ENCODE measurements at places on chromosomes 2 and 18. TPM values are rescaled to one million over a fixed set of nuclear protein-coding genes. Genes with fewer than 3 reads are reported as not detected.
A peak's percentile ranks its signal among the peaks of the same experiment; 100 is the strongest.

DNA sequence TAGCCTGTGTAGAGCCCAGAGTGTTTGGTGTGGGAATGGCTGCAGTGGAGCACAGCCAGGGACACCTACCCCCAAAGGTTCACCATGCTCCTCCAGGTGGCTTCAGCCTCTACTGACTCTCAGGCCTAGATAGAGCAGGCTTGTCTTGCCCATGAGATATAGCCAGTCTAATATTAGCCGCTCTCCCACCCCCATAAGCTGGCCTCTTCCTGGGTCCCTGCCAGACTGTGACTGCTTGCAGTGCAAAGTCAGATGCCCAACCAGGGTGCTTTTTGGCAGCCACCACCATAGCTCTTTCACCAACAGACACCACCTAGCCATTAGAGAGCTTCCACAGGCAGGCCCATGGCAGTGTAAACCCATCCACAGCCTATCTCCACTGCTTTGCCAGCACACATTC lies 405.3 kb downstream of the MBD2 start:
- DNase-seq: no peak

Gene EGR4
- not detected for total RNA-seq

- no peak for DNase-seq
Observed at GRCh38 chr2:79638954-79639353, 126.1 kb downstream of the CTNNA2 start.

GRCh38 chr2:15182275-15182674 lies 378.9 kb downstream of the NBAS start:
- no peak for DNase-seq

- DNase-seq: no peak
Observed at GRCh38 chr2:159147690-159148089, 138.8 kb downstream of the WDSUB1 start.

Gene L3MBTL4
- 6.8 TPM for total RNA-seq

- no peak for DNase-seq
Observed at GRCh38 chr2:200453853-200454534, 55.9 kb downstream of the KCTD18 start.

Gene C2orf92
- total RNA-seq: not detected

- no peak for DNase-seq
Observed at GRCh38 chr2:117351396-117351795, 463.1 kb upstream of the DDX18 start.

Gene HS1BP3
- 32.3 TPM for total RNA-seq

DNA sequence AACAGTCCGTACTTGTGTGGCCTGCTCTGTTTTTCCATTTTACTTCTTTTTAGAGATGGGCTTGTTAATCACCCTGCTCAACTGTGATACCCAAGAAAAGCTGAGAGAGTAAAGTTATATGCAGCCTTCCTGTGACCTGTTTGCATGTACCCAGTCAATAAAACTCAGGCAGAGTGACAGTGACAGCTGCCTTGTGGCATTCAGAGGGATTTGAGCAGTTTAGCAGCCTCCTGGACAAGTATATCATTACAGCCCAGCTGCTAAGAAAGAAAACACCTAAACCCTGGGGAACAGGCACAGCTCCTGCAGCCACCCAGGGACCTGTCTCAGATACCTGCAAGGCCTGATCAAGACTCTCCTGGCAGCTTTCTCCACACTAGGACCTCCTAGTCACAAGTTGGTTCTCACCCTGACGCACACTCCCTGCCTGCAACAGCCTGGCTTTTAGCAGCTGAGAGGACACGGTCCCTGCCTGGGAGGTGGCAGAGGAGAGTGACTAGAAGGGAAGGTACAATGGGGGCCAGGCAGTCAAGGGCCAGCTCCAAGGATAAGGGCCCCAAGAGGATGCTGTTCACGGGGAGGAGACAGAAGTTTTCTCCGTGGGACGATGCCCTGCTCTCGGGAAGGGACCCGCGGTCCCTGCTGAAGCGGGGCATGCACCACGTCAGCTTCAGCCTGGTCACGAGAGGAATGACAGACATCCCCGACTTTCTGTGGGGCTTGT lies at the start of gene LRRC30:
TSS of gene LRRC30 (plus strand) at position 464 of the 724 bp plus-strand sequence. CDS start at position 514, 50 bp downstream.
- no peak for DNase-seq

Gene PRKAG3
- not detected for total RNA-seq

DNA sequence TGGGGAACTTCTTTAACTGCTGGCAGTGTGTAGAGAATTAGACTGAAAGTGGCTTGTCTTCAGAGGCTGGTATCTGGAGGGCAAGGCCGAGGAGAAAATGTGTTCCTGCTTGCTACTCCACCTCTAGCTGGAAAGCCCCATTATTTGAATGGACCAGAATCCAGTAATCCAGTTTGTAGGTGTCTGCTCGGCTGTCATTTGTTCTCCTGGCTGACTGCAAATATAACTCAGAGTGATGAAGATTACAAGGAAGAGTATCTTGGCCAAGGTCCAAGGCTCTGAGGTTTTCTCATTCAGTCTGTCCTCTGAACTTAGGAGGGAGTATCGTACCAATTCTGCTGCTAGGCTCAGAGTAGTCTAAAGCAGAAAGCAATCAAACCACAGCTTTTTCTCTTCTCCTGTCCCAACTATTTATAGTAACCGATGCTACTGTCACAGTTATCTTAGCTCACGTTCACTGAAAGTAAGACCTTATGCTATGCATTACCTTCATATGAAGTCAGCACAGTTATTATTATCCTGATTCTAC lies 228.6 kb downstream of the SETBP1 start:
- no peak for DNase-seq

GRCh38 chr2:187890690-187891089 lies 336.5 kb upstream of the TFPI start:
- DNase-seq: peak; percentile 5

- DNase-seq: no peak
Observed at GRCh38 chr18:61738042-61738441, 154.8 kb downstream of the RNF152 start.

Gene RUFY4
- not detected for total RNA-seq

DNA sequence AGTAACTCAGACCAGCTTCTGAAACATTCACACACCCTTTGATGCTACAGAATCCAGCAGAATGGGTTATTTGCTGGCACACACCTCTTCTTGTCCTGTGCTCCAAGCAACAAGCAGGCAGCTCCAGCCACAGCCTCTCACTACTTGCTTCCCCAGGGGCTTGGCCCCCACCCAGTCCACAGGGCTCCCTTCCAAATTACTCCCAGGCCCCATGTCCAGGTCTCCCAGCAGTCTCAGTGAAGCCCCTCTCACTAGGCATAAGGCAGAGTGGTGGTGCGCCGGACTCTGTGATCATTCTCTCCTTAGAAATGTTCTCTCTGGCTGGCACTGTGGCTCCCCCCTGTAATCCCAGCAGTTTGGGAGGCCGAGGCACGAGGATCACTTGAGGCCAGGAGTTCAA lies 25.9 kb downstream of the ITM2C start:
- no peak for DNase-seq

DNA sequence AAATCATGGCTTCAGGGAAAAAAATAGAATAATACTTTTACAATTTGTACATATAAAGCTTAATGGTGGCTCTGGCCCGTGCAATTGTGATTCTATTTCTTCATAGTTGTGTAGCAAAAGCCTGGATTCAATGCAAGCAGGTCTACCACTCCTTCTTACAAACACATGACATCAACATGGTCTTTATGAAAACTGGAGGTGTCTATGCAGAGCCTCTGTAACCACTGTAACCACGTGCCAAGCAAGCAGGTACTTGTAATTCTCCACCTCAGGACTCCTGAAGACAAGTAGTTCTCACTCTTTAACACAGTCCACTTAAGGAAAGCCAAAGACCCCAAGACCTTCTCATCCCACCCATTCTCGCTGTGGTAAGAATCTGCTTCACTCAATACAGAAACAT lies 62.6 kb downstream of the METTL4 start:
- DNase-seq: no peak

GRCh38 chr2:40740419-40740818 lies 288.5 kb upstream of the SLC8A1 start:
- DNase-seq: no peak

GRCh38 chr2:41413813-41414485 lies 633.9 kb upstream of the PKDCC start:
- DNase-seq: no peak

GRCh38 chr2:231387904-231388724 lies 7.4 kb upstream of the B3GNT7 start:
- peak; percentile 84 for DNase-seq

GRCh38 chr2:60033325-60033724 lies 520.1 kb downstream of the BCL11A start:
- no peak for DNase-seq

- no peak for DNase-seq
Observed at GRCh38 chr2:132562245-132562644, 107.8 kb downstream of the LYPD1 start.

Gene PLA2R1
- 1.9 TPM for total RNA-seq

GRCh38 chr2:149527998-149528755 lies 59.4 kb downstream of the MMADHC start:
- DNase-seq: no peak

GRCh38 chr2:234680688-234681619 lies 184.1 kb upstream of the ARL4C start:
- no peak for DNase-seq

Gene CDH19
- total RNA-seq: not detected

Gene CRACDL
- not detected for total RNA-seq

Gene CHRNG
- not detected for total RNA-seq

Gene ALS2
- 28.2 TPM for total RNA-seq

GRCh38 chr2:74205596-74205995 lies 7.2 kb downstream of the MTHFD2 start:
- no peak for DNase-seq

- no peak for DNase-seq
Observed at GRCh38 chr2:100206731-100207255, 64.4 kb upstream of the AFF3 start.

Gene SCN2A
- total RNA-seq: 0.05 TPM

- no peak for DNase-seq
Observed at GRCh38 chr2:133642791-133643191, 74.5 kb upstream of the NCKAP5 start.

DNA sequence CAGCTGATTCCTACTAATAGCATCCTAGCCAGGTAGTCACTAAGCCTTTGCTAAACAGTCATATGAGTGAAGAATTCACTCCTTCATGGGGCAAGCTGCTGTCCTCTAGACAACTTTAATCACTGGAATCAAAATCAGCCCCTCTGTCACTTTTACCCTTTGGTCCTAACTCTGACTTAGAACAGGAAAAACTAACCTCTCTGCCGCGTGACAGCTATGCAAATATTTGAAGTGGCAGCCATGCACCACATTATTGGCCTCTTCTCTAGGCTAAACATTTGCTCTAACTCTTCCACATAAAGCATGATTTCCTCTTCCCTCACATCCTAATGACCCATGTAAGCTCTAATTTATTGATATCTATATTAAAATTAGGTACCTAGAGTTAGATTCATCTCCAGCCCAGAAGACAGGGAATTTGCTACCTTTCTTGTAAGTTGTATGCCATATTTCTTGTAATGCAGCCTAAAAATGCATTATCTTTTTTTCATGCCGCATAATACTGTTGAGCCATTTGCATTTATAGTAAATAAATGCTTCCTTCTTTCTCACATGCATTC lies 12.8 kb upstream of the ONECUT2 start:
- no peak for DNase-seq

DNA sequence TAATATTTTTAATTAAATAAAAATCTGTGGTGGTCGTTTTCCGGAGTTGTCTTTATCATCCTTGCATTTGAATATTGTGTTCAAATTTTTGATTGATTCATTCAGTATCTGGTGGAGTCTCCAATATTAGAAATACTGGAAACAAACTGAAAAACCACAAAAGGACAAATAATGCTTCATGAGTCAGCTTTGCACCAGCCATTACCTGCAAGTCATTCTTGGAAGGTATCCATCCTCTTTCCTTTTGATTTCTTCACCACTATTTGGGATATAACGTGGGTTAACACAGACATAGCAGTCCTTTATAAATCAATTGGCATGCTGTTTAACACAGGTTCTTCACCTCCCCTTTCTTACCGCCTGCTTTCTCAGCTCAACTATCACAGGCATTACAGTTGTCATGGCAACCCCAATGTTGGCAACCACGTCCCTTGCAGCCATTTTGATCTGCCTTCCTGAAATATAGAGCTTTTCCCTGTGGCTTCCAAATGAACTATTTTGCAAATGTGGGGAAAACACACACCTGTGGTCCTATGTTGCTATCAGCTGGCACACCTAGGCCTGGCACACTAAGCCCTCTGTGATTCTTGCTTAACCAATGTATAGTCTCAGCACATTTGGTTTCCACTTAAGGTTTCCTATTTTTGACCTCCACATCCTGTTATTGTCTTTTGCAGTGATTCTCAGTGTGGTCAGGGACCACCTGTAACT lies 6.5 kb downstream of the CTLA4 start:
- no peak for DNase-seq

GRCh38 chr2:215507836-215508235 lies 72.0 kb upstream of the FN1 start:
- no peak for DNase-seq

DNA sequence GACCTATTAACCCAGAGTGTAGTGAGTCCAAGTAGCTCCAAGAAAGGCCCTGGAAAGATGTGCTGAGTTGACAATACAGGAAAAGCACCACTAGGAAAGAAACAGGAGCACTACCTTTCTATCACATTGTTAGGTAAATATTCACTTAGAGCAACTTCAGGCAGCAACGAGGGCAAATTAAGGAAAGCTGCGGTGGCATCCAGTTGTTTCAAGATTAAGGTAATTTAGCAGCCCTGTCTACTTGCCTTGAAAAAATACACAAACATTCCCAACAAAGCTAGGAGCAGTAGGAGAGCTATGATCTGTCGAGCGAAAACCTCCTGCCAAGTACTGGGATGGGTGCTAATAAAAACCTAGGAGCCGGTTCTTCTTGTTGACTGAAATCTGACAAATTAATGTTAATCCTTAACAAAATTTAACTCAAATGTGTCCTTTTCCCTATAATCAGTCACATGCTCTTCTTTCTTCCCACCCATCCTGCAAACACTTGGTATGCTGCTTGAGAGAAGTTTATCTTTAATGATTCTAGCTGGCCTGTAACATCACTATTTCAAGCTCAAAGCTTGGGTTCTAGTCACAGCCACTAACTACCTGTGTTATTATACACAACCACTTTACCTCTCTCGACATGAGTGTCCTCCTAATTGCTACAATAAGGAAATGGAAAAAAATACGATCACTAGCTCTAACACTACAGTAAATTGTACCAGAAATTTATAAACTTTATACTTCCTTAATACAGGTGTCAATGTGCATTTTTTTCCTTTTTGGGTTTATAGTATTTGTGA lies 2.0 kb downstream of the ACAA2 start:
- DNase-seq: no peak

GRCh38 chr2:28128281-28128950 lies 237.9 kb downstream of the BABAM2 start:
- DNase-seq: no peak

Gene FAM228A
- total RNA-seq: not detected

- no peak for DNase-seq
Observed at GRCh38 chr2:170020777-170021176, 157.2 kb upstream of the MYO3B start.

- no peak for DNase-seq
Observed at GRCh38 chr2:119224391-119225104, 914 bp downstream of the STEAP3 start.

Gene SERPINB12
- total RNA-seq: not detected

Gene CSRNP3
- not detected for total RNA-seq

GRCh38 chr2:52115750-52116149 lies 1083.8 kb upstream of the NRXN1 start:
- no peak for DNase-seq

GRCh38 chr2:98608962-98609604 lies 694 bp downstream of the UNC50 start:
- no peak for DNase-seq
